Upper lobe of left lung (tissue), 6 donors: ENCODE measurements at places on chromosomes 16 and 17. TPM values are rescaled to one million over a fixed set of nuclear protein-coding genes. Genes with fewer than 3 reads are reported as not detected.
A peak's percentile ranks its signal among the peaks of the same experiment; 100 is the strongest.

DNA sequence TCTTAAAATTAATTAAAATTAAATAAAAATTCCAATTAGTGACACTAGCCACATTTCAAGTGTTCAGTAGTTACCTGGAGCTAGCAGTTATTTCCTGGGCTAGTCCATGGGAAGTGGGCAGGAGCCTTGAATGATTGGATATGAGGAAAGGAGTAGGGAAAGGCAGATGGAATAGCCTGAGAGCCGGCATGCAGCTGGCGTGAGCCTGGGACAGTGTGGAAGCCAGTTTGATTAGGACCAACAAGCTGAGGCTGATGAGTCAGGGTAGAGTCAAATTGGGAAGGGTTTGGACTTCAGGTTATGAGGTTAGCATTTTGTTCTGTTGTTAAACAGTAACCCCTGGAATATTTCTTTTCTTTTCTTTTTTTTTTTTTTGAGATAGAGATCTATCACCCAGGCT is 15.3 kb upstream of the GNA13 start:
- H3K27ac ChIP-seq = no peak overlapping the region
- DNase-seq = no peak
- H3K27me3 ChIP-seq = no peaks in the 10 kb centered on the region
- H3K36me3 ChIP-seq = no peaks in the 10 kb centered on the region
- no peak overlapping the region for H3K4me3 ChIP-seq

ESRP2 gene
- 81.3 TPM for total RNA-seq

- peaks cover 7% of the 10 kb centered on the region for H3K36me3 ChIP-seq
- no peak overlapping the region for H3K27ac ChIP-seq
- no peaks in the 10 kb centered on the region for H3K27me3 ChIP-seq
These were observed 57.2 kb downstream of the IL21R start for GRCh38 chr16:27458987-27459688.

DNA sequence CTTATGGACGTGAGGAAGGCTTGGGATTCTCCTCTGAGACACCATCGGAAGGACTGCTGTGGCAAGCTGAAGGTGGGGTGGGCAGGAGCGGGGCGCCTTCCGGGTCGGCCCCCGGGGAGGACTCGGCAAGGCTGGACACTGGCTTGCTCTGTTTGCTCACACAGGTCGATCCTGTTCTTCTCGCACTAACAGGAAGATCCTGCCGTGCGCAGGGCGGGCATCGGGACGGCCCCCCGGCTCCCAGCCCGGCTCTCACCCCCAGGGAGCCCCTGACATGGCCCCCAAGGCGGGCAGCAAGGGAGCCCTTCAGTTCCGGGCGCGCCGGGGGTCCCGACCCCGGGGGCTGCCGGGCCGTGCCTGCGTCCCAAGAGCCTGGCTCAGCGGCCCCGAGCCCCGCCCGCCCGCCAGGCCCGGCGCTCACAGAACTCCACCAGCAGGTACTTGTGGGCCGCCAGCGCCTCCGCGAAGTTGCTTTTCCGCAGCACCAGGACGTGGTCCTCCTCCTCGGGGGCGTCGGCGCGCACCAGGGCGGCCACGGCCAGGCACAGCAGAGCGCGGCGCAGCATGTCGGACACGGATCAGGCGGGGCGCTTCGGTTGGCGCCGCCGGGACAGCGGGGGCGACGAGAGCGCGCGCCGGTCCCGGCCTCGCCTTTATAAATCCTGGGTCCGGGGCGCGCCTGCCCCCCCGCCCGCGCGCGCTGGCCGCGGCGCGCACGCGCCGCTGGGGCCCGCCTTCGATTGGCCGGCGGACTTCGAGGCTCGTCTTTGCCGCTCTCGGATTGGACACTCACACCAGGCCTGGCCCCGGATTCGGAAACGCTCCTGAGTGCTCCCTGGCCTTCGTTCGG is at the start of gene P4HB:
TSS of gene P4HB (minus strand) at position 630 of the 850 bp plus-strand sequence. CDS start at position 566, 64 bp downstream.
- peak within 1 kb of the TSS; percentile 91 for H3K4me3 ChIP-seq
- peaks cover 36% of the 10 kb centered on the region for H3K4me1 ChIP-seq
- no peaks in the 10 kb centered on the region for H3K27me3 ChIP-seq
- H3K36me3 ChIP-seq = peaks cover 15% of the 10 kb centered on the region
- H3K27ac ChIP-seq = peak within 1 kb of the TSS; percentile 98

ABCA10 gene
- 4.4 TPM for total RNA-seq

GRCh38 chr16:87698676-87699199 is 67.0 kb downstream of the KLHDC4 start:
- DNase-seq = no peak
- peaks cover 8% of the 10 kb centered on the region for H3K36me3 ChIP-seq
- no peak overlapping the region for H3K27ac ChIP-seq

BTBD17 gene
- not detected for total RNA-seq

- H3K4me1 ChIP-seq = peaks cover 7% of the 10 kb centered on the region
- no peak for DNase-seq
- no peak overlapping the region for H3K4me3 ChIP-seq
- no peaks in the 10 kb centered on the region for H3K27me3 ChIP-seq
- no peaks in the 10 kb centered on the region for H3K36me3 ChIP-seq
These were observed 72.0 kb downstream of the PITPNC1 start for GRCh38 chr17:67449065-67449464.

- peaks cover 16% of the 10 kb centered on the region for H3K4me1 ChIP-seq
- H3K27me3 ChIP-seq = no peaks in the 10 kb centered on the region
These were observed 1.8 kb downstream of the CDH15 start for GRCh38 chr16:89173174-89173921.

HEATR9 gene
- total RNA-seq = 0.13 TPM

CCL17 gene
- total RNA-seq = 2.8 TPM

DNA sequence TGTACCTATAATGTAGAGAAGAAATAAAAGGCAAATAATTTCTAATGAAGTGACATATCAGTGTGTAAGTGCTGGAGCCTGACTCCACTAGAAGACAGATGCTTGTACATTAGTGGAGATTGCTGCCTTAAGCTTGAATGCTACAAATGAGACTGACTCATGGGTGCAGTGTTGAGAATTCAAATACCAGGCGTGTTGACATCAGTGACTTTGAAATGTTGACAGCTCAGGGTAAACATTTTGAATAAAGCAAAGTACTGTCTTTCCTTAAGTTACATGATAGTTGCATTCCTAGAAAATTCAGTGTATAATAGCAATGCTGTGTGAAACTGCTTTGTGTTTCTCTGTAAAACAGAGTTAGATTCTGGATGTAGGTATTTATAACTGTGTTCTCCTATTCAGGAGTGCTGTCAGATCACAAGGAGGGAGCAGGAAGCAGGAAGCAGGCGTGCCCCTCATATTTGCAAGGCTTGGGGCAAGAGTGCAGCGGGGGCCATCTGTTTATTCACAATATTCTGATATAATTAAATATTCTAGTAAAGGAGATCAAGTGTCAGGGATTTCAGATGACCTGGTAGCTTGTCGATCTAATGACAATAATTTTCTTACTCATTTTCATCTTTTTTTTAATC is 119.0 kb downstream of the SPECC1 start:
- no peak overlapping the region for H3K4me3 ChIP-seq
- no peaks in the 10 kb centered on the region for H3K27me3 ChIP-seq
- H3K4me1 ChIP-seq = no peaks in the 10 kb centered on the region
- H3K27ac ChIP-seq = no peak overlapping the region

GRCh38 chr16:80803339-80804055 is 901 bp downstream of the CDYL2 start:
- no peaks in the 10 kb centered on the region for H3K4me1 ChIP-seq
- H3K36me3 ChIP-seq = no peaks in the 10 kb centered on the region
- DNase-seq = peak; percentile 33
- peak overlapping the region; percentile 74 for H3K4me3 ChIP-seq
- no peak overlapping the region for H3K27ac ChIP-seq
- H3K27me3 ChIP-seq = no peaks in the 10 kb centered on the region

GRCh38 chr17:13460261-13461000 is 141.3 kb downstream of the HS3ST3A1 start:
- no peaks in the 10 kb centered on the region for H3K4me1 ChIP-seq
- no peaks in the 10 kb centered on the region for H3K36me3 ChIP-seq
- no peak overlapping the region for H3K4me3 ChIP-seq
- no peak for DNase-seq
- no peaks in the 10 kb centered on the region for H3K27me3 ChIP-seq

- H3K4me1 ChIP-seq = no peaks in the 10 kb centered on the region
- no peak overlapping the region for H3K4me3 ChIP-seq
- no peaks in the 10 kb centered on the region for H3K27me3 ChIP-seq
- DNase-seq = no peak
- no peaks in the 10 kb centered on the region for H3K36me3 ChIP-seq
- H3K27ac ChIP-seq = no peak overlapping the region
These were observed 502.9 kb downstream of the NPIPA7 start for GRCh38 chr16:16881814-16882213.

DNA sequence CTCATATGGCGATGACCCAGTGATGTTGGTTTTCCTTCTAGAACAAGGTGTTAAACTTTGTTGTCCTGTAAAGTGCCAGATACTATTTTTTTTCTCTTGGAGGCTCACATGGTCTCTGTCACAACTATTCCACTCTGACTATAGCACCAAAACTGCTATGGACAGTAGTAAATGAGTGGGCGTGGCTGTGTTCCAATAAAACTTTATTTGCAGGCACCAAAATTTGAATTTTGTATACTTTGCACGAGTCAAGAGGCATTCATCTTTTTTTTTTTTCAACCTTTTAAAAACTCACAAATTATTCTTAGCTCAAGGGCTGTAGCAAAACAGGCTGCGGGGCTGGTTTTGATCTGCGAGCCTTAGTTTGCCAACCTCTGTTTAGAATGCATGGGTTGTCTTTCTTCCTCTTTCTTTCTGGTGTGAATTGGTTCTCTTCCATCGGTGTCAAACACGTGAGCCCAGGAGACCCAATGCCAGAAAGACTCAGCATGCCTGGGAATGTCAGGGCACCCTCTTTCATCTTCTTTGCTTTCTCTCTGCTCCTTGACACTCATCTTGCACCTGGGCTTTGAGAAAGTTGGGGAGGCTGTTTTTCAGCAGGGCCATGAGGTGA is 2.1 kb downstream of the SYT17 start:
- no peak overlapping the region for H3K4me3 ChIP-seq
- H3K27ac ChIP-seq = no peak overlapping the region
- no peaks in the 10 kb centered on the region for H3K36me3 ChIP-seq
- H3K27me3 ChIP-seq = peaks cover 3% of the 10 kb centered on the region

GRCh38 chr17:35046740-35047283 is 16.7 kb downstream of the RFFL start:
- DNase-seq = no peak
- peak overlapping the region; percentile 11 for H3K27ac ChIP-seq
- no peaks in the 10 kb centered on the region for H3K36me3 ChIP-seq
- no peak overlapping the region for H3K4me3 ChIP-seq
- H3K4me1 ChIP-seq = peaks cover 16% of the 10 kb centered on the region
- no peaks in the 10 kb centered on the region for H3K27me3 ChIP-seq
